ENCODE measurements at places on chromosomes 1 and 21.

GRCh38 chr1:191970116-191970515 lies 188.1 kb upstream of the RGS18 start:
- no peak for DNase-seq

DNA sequence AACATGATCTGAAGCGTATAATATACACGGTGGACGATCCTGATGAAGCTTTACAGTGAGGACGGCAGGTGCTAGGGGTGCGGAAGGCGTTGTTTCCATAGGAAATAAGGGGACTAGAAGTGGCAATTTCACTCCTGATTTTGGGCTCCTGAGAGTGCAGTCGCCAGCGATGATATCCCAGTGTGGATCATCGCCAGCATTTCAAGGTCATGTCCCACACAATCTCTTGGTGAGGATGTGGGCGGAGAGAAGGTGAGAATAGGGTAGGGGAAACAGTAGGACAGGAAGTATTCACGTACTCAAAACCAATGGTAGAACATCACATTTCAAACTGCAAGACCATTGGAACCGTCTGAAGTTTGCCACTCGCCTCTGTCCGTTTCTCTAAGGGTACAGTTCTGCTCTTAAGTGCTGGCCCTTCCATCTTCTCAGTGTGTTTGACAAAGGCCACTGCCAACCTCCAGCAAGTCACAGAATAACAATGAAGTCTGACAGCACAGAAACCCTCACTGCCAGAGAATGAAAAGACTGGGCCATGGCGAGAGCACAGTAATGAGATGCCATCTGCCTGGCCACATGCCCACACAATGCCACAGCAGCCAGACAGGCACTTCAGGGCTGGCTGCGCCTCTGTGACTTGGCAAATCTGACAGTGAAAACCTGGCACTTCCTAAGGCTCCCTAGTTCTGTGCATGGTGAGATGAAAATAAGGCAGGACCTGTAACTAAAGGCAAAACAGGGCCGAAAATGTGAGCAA lies 27.9 kb downstream of the PCSK9 start:
- DNase-seq, result no peak

DNA sequence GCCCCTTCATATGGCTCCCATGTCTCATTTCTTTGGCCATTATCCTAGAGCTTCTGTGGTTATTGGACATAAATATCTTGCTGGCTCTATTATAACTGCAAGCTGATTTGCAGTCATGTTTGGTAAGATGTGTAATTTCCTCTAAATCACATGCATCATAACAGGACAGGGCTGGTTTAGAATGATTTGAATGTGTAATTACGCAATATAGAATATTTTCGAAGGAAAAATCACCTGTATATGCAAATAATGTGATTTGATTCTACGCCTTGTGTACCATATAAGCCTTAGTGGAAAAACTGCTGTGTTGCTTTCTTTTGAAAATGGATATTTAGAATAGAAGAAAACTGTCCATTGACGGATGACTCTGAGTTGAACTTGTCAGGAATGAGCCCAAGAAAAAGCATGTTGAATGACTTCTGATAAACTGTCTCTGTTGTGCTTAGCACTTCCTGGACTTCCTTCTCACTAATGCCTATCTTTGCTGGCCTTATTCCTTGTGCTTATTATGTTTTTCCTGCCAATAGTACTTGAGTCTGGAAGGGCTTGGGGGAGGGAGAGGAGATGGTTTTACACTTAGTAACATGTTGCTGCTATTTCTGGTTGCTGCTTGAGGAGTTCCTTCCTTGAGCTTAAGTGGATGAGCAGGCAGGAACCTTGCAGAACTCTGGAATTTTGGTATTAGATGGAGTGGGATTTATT lies 6.5 kb downstream of the CACHD1 start:
- peak; percentile 63 for DNase-seq

- DNase-seq, result no peak
Measured at GRCh38 chr1:38860454-38860795, 853 bp upstream of the RRAGC start.

DNA sequence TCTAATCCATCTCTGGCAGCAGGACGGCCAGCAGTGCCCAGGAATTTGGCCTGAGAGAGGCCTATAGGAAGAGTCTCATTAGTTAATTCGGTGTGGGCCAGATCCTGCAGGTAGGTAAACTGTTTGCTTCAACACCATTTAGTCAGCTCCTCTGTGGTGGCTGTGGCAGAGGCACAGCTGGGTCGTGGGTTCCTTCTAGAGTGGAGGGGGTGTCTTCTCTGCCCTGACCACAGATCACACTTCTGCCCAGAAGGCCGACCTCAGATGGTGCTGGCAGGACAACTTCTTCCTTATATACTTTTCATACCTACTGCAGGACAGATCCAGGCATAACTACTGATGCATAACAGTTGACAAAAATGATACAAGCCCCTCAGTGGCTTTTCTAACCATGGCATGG lies 281.4 kb downstream of the RPS6KC1 start:
- no peak for DNase-seq

GRCh38 chr21:35616090-35616489 lies 444.2 kb downstream of the SETD4 start:
- DNase-seq, result no peak

GRCh38 chr1:224302947-224303346 lies 27.0 kb downstream of the NVL start:
- no peak for DNase-seq

GRCh38 chr1:194279975-194280374 lies 1093.6 kb upstream of the B3GALT2 start:
- DNase-seq, result no peak

GRCh38 chr1:37243368-37244082 lies 209.2 kb upstream of the GRIK3 start:
- DNase-seq, result no peak

DNA sequence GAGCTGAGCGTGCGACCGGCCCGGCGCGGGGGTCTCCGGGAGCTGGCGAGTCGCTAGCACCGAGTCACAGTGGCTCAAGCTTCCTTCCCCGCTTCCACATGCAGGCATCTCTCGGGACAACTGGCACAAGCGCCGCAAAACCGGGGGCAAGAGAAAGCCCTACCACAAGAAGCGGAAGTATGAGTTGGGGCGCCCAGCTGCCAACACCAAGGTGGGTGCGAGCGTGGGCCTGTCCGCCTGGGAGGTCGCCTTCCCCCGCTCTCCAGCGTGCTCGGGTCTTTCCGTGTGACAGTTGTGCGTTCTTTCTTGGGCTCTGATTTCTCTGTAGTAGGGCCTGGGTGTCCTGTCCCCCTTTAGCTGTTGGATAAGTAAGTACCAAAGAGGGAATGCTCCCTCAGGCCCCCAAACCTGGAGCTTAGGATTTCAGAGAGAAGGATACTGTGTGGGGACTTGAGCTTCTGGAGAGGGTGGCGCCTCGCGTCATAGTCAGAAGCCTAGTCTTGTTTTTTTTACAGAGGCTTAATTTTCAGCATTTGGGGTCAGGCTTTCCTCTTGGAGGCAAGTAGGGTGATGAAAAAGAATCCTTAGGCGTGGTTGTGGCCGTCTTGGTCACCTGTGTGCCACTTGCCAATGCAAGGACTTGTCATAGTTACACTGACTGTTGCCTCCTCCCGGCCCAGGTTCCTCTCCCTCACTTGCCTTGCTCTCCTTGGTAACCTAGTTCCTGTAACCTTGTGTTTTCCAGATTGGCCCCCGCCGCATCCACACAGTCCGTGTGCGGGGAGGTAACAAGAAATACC lies 790 bp downstream of the RPS8 start:
- no peak for DNase-seq

DNA sequence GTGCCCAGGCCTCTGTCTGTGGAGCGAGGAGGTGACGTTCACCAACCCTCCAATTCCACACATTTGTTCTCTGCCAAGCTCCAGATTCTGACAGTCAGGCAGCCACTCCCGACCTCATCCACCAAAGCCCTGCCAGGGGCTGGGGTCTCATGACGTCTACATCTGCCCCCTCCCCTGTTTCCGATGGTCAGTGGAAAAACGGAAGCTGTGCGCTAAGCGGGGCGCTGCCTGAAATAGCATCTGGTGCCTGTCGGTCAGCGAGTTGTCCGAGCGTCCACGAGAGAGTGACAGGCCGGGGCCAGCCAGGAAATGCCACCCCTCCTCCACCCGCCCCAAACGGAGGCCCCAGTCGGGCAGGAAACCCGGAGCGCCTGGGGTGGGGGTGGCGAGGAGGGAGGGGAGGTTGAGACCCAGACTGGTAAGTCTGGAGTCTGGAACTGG lies 3.2 kb upstream of the TAL1 start:
- DNase-seq, result no peak

DNA sequence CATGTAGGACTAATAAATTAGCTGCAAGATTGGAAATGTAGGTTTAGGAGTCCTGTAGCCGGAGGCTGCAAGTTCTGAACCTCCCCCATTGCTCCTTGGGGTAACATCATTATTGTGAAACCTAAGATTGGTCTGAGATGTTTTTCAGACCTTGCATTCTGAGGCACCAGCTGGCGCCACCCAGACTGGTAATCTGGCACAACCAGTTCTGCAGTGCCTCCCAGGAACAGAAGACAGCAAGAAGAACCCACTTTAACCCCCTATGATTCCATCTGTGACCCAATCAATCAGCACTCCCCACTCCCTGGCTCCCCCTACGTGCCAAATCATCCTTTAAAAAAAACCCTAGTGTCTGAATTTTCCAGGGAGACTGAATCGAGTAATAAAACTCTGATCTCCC lies 11.6 kb upstream of the DNAJC6 start:
- no peak for DNase-seq

DNA sequence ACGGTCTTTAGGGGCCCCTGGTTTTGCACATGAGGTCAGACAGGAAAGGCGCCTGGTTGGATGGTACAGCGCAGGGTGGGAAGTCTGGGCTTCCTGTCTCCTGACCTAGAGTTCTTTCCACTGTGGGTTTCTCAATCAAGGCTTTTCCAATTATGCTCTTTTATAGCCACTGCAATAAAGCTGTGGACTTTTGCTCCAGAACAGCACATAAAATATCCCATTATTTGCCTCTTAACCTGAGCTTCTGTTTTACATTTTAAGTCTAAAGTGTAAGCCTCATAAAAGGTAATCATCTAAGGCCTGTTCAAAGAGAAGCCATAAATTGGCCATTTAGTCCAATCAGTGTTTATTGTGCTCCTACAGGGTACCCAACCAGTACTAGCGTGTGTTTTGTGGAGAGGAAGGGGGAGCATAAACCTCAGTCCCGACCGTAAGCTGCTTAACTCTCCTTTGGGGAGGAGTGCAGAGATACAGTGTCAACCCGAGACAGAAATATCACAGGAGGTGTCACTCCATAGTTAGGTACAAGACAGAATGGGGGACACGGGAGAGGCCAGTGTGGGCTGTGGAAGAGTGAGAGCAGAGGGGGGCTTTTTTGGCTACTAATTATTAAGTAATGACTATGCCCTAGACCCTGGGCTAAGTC lies 270.0 kb downstream of the TRABD2B start:
- DNase-seq, result no peak

DNA sequence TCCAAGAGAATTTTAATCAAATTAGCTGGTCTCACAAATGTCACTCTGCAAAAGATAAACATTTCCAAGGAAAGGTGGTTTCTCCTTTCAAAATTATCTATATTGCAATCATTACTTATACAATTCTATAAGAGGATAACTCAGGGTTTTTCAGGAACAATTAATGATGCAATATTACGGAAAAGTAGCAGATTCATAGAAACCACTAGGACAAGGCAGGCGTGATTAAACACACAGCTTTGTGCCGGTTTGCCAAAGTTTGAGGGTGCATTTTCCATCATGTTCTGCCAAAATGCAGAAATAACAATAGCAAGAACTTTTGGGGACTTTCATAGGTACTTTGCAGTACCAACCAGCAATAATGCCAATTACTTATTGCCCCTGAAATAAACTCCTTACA lies 605 bp downstream of the TNFRSF9 start:
- no peak for DNase-seq

DNA sequence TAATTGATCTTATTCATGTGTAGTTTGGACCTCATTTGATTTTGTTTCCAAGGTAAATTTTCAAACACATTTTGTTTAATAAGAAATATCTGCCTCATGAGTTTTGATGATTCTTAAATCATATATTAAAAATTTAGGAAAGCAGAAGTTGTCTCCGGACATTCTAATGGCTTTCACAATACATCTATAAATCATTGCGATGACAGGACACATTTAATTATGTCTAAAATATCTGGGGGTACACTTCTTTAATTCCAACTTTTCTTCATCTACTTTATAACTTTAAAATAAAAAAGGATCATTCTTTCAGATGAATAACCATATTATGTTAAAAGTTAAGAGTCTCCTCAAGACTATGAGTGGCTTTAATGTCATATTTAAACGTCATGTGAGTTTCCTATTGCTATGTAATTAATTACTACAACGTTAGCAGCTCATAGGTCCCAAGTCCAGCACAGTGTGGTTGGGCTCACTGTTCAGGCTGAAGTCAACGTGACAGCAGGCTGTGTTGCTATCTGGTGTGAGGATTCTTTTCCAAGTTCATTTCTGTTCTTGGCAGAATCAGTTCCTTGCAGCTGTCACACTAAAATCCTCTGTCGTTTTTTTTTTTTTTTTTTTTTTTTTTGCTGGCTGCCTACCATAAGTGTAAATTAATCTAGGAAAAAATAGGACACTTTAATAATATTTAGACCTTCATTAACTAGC lies 893.5 kb downstream of the LTN1 start:
- peak; percentile 11 for DNase-seq

DNA sequence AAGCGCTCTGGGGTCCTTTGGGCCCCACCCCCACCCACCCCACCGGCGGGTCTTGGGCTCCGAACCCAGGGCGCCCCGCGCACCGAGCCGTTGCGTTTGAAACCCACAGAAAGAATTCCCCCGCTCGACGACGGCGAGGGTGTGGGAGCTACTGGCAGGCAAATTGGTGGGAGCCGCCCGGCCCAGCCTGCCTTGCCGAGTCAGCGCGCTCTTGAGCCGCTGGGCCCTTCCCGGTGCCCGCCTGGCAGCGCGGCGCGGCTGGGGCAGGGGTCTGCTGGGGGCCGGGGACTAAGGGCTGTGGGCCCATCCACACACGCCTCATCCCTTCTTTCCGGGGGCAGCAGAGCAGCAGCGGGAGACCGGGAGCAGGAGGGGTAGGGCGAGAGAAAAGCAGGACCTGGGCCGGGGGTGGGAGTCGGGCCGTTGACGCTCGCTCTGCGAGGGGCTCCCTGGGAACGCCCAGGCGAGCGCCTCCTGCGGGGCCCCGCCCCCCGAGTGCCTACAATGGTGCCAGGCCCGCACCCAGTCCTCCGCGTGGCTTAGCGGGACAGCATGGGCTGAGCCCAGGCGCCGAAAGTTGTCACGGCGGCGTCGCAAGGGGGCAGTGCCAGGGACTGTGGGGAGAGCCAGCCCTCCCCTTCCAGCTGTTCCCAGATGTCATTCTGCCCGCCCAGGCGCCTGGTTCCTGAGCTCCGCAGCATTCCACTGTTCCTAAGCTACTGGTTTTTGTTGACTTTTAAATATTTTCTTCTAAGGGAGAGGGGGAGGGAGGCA lies at the start of gene C1orf94:
TSS of gene C1orf94 (plus strand) at position 78 of the 774 bp plus-strand sequence. CDS start 883 bp downstream, outside the sequence.
- DNase-seq, result no peak

Measured in skeletal muscle cell (primary cell).